LNCaP clone FGC (cell line): ENCODE measurements at places on chromosomes 3 and 15.

- no peak for DNase-seq
Measured at GRCh38 chr3:69776920-69777581, 37.8 kb downstream of the MITF start.

- no peak for DNase-seq
Measured at GRCh38 chr15:77226652-77227051, 155.7 kb upstream of the TSPAN3 start.

DNA sequence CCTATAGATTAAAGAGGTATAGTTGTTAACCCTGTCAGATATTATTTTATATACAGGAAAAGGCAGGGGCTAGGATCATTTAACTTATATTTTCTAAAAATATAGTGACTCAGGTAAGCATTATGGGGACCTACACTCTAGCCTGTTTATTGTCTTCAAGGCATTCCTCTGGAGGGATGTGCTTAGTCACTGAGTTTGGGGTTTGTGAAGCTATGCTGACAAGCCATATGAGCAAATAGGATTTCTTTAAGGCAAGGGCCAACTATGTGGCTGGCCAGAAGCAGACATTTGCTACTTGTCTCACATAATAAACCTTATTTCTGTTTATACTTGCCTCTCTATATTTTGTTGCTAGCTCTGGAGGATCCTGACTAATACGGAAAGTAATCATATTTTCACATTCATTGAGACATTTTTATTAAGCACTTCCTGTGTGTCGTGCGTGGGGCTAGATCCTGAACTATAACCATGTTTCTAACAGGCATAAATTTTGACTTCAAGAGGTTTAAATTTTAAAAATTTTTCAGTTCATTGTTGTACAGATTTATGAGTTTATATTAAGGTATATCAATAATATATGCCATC is 153.4 kb downstream of the OTOL1 start:
- DNase-seq: no peak

DNA sequence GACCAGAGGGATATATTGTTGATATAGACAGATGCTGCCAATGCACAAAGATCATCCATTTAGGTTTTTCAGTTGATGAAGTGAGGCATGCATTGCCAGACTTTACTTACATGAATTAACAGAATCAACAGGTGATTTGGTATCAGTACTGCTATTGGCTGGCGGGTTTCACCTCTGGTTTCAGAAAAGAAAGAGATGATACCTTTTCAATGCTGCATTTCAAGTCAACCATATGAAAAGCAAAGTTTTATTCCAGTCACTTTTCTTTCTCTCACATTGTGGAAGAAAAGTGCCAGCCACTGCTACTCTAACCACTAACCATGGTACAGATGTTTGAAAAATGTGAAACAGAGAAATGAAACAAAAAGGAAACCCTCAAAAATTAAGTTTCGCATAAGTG is 289.1 kb downstream of the TIGIT start:
- no peak for DNase-seq

DNA sequence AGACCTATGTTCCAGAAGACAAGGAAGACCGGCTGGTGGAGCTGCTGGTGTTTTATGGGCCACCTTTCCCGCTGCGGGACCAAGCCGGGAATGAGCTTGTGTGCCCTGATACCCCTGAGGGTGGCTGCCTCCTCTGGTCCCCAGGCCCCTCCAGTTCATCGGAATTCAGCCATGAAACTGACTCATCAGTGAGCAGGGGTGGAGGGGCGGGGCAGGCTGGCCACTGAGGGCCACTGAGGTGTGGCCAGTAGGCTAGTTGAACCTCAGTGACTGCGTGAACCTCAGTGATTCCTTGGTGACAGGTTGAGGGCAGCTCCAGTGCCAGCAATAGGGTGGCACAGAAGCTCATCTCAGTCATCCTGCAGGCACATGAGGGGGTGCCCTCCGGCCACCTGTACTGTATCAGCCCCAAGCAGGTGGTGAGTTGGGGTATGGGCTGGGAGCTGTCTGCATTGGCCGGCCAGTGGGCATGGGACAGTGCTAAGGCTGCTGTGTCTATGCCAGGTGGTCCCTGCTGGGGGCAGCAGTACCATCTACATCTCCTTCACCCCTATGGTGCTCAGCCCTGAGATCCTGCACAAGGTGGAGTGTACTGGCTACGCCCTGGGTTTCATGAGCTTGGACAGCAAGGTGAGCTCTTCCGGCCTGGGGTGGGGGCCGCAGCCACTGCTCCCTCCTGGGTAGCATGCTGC is 20.3 kb downstream of the ACAA1 start:
- DNase-seq: no peak

- no peak for DNase-seq
Measured at GRCh38 chr3:129809297-129809696, 84.2 kb downstream of the TMCC1 start.

DNA sequence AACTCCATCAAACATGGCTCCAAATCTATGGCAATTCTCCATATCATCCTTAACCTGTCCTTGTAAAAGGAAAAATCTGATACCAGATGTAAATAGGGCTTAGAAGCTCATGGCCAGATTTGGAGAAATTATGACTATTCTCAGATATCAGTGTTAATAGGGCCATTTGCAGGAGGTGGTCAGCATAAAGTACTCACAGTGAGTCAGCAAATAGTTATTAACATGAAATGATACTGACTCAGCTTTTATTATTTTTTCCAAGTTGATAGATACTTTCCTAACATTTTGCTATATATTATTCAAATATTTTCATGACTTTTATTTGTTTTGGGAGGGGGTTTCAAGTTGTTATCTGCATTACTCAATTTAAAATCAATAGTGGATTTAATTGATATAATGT is 255.8 kb downstream of the MFSD1 start:
- DNase-seq: no peak
